ENCODE measurements at places on chromosomes 5 and 9.

DNA sequence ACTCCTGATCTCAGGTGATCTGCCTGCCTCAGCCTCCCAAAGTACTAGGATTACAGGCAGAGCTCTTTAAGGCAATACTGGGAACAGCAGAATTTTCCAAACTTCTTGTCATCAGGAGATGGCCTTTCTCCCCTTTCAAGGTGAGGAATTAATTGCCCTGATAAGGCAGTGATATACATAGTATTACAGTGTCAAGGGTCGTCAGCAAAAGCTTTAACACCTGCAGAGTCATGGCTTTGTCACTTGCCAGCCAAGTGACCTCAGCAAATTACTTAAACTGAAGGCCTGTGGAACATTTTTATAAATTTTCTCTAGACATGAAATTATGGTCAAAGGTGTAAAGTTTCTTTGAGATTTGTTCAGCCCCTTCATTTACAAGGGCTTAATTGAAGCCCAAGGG, 59.5 kb downstream of the FBXO38 start:
- DNase-seq, result no peak

- no peak for DNase-seq
Observed at GRCh38 chr5:141825791-141826560, 52.2 kb downstream of the PCDH1 start.

GRCh38 chr5:127757576-127757975, 54.4 kb downstream of the CCDC192 start:
- no peak for DNase-seq

DNA sequence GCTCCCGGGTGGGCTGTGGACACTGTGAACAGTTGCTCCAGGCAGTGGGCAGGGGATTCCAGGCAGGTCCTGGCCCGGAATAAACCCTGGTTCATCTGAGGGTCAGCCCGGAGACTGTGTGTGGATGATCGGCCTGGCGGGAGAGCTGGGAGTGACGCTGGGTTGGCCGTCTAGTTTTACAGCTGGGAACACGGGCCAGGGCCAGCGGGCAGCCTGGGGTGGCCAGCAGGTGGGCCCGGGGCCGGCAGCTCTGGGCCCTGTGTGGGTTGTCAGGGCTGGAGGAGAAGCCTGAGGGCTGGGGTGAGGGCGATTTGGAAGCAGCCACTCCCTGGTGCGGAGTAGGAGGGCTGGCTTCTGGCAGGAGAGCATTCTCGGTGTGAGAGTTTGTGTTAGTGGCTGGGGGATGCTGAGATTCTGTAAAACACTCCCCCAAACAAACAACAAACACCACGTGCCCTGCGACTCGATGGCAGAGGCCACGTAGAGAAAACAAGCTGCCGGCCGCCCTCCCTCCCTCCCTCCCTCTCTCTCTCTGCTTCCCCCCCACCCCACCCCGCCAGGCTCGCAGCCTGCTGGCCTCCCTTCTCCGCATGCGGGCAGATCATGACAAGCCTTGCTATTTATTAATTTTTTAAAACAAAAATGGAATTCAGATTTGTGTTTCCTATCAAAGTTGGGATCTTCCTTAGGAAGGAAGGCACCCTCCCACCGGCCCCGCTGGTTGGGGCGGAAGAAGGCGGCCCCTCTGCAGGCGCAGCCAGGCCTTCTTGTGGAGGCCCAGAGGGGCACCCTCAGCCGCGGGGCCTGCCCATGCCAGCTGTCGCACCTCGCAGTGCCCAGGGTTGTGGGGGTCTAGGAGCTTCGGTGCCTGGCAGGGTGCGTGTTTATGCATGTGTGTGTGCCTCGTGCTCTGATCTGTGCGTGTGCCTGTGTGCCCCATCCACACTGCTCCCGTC, 49.5 kb downstream of the RXRA start:
- no peak for DNase-seq

DNA sequence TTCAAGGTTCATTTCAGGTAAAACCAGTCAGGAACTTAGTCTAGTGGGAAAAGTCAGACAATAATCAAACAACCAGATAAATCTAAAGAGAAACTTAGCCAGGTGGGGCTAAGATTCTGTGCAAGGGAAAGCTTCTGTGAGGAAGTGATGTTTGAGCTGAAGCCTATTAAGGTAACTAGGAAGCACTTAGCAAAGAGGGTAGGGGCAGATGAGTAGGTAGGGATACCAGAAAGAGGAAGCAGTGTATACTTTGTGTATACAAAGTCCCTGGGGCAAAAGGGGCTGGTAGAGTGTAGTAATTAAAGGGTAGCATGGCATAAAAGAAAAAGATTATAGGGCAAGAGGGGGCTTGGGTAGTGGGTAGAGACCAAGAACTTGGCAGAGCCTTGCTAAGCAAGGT, 3.6 kb upstream of the SPATA24 start:
- no peak for DNase-seq

- DNase-seq, result no peak
Observed at GRCh38 chr9:95552814-95553546, 36.2 kb upstream of the PTCH1 start.

DNA sequence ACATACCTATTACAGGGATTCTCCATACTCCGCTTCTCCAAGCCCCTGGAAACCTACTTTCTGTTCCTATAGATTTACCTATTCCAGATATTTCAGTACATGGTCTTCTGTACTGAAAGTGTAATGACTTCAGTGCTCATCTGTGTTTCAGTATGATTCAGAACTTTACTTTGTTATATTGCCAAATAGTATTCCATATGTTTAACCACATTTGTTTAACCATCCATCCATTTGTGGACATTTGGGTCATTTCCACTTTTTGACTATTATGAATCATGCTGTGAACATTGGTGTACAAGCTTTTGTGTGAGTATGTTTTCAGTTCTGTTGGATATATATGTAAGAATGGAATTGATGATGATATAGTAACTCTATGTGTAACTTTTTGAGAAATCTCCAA, 188.9 kb downstream of the PDZD2 start:
- DNase-seq, result no peak

DNA sequence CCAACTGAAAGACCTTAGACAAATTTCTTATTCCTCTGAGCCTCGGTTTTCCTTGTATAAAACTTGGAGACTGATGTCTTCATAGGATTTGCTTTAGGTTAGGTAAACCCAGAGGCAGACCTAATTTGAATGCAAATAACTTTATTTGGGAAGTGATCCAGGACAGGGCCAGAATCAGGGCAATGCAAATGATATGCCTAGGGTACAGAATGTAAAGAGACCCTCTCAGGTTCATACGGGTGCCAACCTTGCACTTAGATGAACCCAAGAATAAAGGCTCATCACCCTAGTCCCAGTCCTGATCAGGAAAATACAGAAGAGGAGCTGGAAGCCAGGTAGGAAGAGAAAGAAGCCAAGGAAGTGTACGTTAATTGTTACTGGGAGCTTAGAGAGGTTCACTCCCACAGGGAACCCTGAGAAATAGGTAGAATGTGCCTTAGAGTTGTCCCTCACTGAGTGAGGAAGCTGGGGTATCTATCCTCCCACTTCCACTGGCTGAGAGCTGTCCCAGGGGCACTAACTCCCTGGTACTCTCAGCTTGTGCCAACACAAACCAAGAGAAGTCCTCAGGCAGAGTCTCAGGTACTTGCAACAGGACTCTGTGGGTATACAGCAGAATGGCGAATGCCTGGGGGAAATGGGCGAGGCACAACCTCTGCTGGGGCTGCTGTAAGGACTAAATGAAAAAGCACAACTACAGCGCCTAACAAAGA, 3.1 kb upstream of the HK3 start:
- no peak for DNase-seq

DNA sequence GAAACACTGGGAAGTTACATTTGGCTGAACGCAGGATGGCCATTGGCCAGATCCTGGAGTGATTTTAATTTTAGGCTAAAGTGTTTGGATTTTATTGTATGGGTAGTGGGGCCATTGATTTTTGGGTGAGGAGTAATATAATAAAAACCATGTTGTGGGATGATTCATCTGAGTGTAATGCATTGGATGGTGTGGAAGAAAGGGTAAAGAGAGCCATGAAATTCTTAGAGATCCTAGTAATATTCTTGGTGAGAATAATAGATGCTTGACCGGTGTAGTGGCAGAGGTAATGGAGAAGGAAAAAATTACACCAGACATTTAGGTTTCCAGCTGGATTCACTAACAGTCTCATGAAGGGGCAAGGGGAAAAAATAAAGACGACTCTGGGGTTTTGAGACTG, 158.1 kb downstream of the NPR3 start:
- no peak for DNase-seq

DNA sequence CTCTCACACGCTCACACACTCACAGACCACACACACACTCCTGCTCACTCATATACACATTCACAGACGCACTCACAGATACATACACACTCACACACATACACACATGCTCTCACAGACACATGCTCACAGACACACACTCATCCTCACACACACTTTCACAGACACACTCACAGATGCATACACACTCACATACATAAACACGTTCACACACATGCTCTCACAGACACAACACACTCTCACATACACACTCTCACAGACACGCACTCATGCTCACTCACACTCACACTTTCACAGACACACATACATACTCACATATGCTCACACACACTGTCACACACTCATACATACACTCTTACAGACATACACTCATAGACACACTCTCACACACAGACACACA, 82.2 kb downstream of the IRX2 start:
- DNase-seq, result no peak

GRCh38 chr5:171637811-171638210, 147.8 kb upstream of the SMIM23 start:
- no peak for DNase-seq

DNA sequence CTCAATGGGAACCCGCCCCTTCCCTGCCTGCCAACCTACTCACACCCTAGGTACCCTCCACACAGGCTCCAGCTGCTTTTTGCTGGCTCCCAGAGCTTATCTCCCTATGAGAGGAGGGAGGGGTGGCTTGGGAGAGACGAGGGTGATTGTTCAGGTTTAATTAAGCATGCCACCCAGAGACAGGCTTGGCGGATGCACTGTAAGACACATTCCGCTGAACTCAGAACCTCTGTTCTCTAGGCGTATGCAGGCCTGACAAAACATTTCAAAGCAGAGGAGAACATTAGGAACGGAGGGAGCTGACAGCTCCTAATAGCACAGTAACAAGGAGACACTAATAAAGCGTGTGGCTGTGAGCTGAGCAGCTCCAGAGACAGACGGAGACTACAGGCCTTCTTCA, 80.1 kb downstream of the TRIM32 start:
- DNase-seq, result no peak

- no peak for DNase-seq
Observed at GRCh38 chr5:74035521-74035937, 409.5 kb downstream of the ARHGEF28 start.

- DNase-seq, result no peak
Observed at GRCh38 chr5:20615888-20616563, 628.0 kb upstream of the CDH18 start.

GRCh38 chr9:109440797-109441287, 57.3 kb downstream of the PTPN3 start:
- DNase-seq, result peak; percentile 20

DNA sequence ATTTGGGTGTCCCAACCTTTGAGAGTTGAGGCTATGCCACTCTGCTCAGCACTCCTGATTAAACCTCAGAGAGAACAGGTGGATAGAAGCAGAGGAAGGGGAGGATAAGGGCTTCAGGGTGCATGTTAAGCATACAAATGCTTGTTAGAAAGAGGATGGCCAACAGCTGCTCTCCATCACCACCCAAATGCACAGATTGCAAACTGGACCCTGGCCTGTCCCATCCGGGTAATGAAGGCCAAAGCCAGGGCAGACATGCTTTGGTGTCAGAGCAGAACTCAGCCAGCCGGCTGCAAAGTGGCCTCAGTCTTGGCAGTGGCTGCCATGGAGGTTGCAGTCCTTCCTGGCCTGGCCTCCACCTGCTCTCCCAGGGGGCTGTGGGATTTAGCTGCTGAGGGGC, 84.3 kb downstream of the SIL1 start:
- DNase-seq, result no peak

GRCh38 chr9:75414371-75415160, 326.3 kb downstream of the OSTF1 start:
- DNase-seq, result no peak

- no peak for DNase-seq
Observed at GRCh38 chr5:162096448-162096847, 28.9 kb downstream of the GABRG2 start.
